ENCODE measurements at places on chromosomes 16 and 17. TPM values are rescaled to one million over a fixed set of nuclear protein-coding genes. Genes with fewer than 3 reads are reported as not detected.
A peak's percentile ranks its signal among the peaks of the same experiment; 100 is the strongest.

DNA sequence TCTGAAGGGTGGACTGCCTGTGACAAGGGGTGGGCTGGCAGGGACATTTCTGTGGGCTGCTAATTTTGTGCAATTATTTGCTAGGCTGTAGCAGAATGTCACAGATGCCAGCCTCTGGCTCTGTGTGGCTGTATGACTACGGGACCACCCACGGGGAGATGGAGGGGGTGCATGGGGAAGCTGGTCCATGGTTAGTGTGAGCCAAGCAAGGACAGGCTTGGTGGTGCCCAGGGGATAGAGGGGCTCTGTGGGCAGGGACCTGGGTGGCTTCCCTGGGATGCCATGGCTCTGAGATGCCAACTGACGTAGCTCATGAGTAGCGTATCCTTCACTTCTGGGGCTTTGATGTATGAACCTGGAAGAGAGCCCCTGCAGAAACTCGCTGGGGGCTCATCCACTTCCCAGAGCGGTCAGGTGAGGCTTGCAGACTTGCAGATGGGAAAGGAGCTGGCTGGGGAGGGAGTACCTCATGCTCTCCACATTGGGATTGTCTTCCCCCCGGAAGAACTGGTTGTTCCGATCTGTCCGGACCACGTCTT is 87.2 kb downstream of the TBC1D16 start:
- no peak for DNase-seq

GRCh38 chr16:50448522-50448921 is 79.7 kb upstream of the BRD7 start:
- no peak for DNase-seq

Gene ANKRD40CL
- not detected for total RNA-seq

Gene PYY
- not detected for total RNA-seq

DNA sequence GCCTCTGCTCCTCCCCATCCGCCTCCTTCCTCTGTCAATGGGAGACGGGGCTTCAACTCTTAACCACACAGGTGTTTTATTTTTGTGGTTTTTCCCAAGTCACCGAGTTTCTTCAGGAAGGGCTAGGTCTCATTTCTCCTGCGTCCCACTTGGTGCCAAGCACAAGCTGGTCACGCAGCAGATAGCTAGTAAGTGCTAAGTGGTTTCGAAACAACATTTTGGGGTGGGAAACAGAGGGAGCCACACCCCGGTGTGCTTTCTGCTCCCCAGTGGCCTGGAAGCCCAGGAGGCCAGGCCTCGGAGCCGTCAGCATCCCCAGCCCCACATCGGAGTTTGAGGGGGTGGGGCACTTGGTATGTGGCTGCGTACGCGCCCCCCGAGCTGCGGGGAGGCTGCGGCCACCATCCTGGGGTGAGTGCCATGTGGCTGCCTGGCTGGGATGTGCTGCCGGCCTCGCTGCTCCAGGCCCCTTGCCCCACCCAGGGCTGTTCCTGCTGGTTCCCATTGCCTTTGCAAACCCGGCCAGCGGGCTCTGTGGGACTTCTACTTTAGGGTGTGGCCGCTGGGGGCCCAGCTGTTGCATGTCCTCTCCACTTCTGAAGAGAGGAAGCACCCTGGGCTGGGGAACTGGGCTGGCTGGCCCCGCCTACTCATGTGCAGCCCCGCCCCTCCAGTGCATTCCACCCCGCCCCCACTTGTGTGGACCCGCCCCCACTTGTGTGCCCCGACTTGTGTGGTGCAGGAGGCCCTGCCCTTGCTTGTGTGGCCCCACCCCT is 55.6 kb downstream of the BAIAP2 start:
- no peak for DNase-seq

DNA sequence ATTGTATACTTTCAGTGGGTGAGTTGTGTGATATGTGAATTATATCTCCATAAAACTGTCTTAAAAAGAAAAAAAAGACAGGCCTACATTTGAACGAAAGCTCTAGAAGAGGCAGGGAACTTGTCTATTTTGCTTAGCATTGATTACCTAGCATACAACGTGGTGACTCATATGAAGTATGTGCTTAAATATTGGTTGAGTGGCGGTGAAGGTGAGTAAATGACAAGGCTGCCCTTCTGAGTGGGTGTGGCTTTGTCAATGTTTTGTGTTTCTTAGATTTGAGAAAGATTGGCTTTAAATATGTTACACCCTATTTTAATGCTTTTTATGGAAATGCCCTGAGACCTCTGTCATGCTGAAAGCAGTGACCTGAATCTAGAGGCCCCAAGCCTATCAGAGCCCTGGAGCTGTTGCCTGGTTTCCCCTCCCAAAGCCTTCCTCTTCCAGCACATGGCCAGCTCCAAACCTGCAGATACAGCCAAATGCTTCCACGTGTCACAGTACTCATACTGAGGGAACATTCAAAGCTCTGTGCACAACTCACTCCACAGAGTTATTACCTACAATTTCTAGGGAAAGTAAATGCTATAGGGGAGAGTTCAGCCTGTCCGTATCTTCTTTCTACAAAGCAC is 260.0 kb downstream of the PHKB start:
- no peak for DNase-seq

Gene TEKT5
- not detected for total RNA-seq

DNA sequence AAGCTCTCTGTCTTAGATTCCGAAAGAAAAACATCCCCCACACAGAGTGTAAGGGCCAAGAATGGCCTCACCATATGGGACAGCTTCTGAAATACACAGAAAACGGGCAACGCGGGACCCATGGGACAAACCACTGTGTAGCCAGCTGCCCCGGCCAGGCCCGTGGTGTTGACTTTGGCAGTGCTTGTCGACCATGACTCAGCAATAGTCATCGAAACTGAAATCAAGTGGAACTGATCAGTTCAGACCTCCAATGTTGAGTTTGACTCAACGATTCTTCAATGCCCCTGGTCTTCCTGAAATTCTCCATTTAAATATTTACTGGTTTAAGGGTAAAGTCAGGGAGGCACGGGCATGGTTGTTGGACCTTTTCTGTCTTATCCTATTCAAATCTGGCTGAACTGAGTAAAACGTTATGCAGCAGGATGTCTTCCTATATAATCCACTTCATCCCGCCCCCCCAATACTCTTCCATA is 27.5 kb downstream of the ZFHX3 start:
- peak; percentile 90 for DNase-seq

DNA sequence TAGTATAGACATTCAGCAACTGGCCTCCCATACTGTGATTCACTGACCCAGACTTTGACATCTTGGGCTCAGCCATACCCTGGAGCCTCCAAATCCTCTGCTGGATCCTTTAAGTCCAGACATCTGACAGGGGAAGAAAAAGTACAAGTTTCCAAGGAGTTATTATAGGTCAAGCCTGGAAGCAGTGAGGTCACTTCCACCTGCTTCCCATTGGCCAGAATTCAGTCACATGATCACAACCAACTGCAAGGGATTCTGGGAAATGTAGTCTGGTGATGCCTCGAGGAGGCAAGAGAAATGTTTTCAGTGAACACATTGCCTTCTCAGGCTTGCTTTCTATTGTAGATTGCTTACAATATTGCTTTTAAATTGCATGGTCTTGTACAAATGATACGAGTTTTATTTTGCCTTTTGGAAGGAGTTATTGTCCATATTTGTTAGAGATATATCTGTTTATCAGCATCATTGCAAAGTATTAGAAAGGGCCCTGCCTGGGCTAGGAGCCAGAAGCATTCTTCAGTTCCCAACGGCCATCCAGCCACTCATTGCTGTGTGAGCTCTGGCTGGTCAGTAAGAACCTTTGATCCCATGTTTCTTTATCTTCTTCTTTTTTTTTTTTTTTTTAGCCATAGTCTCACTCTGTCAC is 696.9 kb downstream of the WWOX start:
- peak; percentile 0 for DNase-seq

GRCh38 chr17:32498391-32498790 is 11.6 kb downstream of the CDK5R1 start:
- no peak for DNase-seq

- DNase-seq: no peak
Observed at GRCh38 chr17:19386974-19387920, at the start of gene MFAP4. TSS of gene MFAP4 (minus strand) at chr17:19387190. CDS start at chr17:19387155, 35 bp downstream.

Gene CACNA1H
- 0.05 TPM for total RNA-seq

- no peak for DNase-seq
Observed at GRCh38 chr17:43224146-43224705, 4.2 kb downstream of the CCDC200 start.

GRCh38 chr17:51425773-51426172 is 165.4 kb downstream of the UTP18 start:
- DNase-seq: no peak

Gene ZSCAN10
- not detected for total RNA-seq

Gene METTL2A
- total RNA-seq: 18.1 TPM

Gene ATAD5
- 6.6 TPM for total RNA-seq

GRCh38 chr17:10812674-10813073 is 8.8 kb upstream of the TMEM238L start:
- no peak for DNase-seq

Gene CCL13
- total RNA-seq: not detected

- DNase-seq: peak; percentile 60
Observed at GRCh38 chr17:79951361-79952264, 84.1 kb downstream of the TBC1D16 start.

- no peak for DNase-seq
Observed at GRCh38 chr17:77924757-77925336, 33.7 kb upstream of the TNRC6C start.

DNA sequence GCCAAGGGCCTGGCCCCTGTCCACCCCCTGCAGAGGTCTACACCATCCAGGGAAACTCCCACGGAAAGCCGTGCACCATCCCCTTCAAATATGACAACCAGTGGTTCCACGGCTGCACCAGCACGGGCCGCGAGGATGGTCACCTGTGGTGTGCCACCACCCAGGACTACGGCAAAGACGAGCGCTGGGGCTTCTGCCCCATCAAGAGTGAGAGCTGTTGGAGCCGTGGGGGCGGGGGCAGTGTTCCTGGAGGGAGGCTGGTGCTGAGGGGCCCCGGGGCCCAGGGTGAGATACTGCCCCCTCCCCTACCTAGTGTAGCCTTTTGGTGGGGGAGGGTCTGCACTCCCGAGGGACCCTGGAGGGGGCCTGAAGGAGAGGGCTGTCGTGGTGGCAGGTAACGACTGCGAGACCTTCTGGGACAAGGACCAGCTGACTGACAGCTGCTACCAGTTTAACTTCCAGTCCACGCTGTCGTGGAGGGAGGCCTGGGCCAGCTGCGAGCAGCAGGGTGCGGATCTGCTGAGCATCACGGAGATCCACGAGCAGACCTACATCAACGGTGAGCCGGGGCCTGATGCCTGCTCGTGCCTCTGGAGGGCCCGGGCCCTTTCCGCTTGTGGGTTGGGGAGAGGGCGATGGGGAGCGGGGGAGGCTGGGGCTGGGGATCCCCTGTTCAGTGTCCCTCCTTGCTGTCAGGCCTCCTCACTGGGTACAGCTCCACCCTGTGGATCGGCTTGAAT is 38.8 kb downstream of the MRC2 start:
- DNase-seq: no peak

DNA sequence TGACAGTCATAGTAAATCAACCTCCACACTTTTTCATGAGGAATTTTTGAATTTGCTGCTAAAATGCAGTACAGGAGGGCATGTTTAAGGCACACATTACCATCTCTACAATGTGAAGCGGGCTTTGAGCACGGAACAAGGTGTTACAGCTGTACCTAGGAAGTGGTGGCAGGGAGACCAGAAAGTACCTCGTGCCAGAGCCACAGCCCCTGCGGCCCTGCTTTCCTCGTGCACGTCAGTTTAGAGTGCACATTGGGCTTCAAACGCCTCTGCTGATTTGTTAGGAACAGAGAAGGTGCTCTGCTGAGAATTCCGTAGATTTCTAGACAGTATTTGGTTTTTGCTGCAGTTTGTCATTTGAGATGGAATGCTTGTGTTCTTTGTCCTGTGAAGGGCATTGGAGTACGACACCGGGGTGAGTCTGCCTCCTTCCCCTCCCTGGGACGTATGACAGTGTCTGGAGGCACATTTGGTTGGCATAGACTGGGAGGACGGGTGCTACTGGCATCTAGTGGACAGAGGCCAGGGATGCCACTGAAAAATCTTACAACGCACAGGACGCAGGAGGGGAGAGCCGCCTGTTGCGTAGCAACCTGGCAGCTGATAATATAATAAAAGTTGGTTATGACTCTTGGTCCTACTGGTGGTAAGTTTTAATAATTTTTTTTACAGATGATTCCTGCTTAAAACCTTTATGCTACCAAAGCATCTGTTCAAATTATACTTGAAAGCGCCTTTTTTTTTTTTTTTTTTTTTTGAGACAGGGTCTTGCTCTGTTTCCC is 9.1 kb downstream of the FOXK2 start:
- peak; percentile 81 for DNase-seq

GRCh38 chr17:61000911-61001310 is 323.3 kb downstream of the BCAS3 start:
- DNase-seq: peak; percentile 10

Gene KRTAP16-1
- total RNA-seq: 0.05 TPM

- peak; percentile 8 for DNase-seq
Observed at GRCh38 chr16:66899310-66899944, 19.1 kb downstream of the PDP2 start.

GRCh38 chr17:1999557-2000251 is 25.4 kb downstream of the RTN4RL1 start:
- DNase-seq: peak; percentile 43

GRCh38 chr16:75309899-75310430 is 58.5 kb upstream of the BCAR1 start:
- no peak for DNase-seq

GRCh38 chr17:66784621-66785364 is 50.1 kb upstream of the CACNG5 start:
- no peak for DNase-seq

Gene CDK3
- 2.1 TPM for total RNA-seq

DNA sequence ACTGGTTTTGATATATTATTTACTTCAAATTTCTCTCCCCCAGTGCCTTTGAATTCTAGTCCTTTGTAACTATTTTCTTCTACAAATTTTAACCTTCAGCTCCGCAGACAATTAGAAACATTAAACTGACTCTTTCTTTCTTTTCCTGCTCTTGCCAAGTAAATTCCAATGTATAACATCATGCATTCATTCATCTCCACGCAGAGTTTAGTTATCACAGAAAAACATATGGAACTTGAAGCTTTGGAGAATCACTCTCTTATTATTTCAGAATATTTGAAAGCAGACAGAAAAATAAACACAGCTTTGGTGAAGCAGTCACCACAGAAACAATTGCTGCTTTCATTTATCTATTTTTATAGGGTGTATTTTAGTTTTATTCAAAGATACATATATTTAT is 778.7 kb upstream of the CDH8 start:
- DNase-seq: no peak
